ENCODE measurements at places on chromosomes 16 and 17.

DNA sequence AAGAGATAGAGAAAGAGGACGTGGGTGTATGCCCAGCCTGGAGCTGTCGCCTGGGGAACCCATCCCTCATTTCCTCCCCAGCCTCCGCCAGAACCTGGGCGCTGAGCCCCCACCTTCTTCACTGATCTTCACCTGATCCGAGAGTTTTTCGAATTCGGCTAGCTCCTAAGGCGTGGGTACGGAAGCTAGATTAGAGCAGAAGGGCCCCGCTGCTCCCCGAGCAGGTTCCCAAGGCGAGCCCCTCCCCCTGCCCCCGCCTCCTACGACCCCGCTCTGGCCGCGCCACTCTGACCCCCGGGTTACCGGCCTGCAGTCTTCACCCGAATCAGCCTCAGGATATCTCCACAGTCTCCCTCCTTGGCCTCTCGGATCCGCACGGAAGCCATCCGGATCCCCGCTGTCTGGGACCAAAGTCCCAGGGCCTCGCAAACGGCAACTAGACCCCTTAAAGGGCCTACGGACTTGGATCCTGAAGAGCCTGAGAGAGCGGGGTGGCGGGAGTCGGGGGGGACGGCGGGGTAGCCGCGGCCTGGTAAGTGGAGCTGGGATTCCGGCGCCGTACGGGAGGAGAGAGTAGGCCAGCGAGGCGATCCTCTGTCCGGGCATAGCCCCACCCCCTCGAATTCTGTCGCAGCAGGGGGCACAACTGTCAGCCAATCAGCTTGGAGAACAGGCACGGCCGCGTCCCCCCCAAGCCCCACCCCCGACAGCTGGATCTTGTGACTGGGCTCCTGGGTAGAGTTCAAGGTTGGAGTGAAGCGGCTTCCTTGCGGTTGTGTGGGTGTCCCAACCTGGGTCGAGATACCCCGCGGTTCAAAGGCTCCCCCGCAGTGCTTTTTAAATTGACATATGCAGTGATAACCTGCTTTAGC is at the start of gene SAT2:
Gene SAT2 (minus strand): TSS at position 572 of the 872 bp plus-strand sequence. CDS start 186 bp downstream, at position 386.
- peak; percentile 96 for DNase-seq

DNA sequence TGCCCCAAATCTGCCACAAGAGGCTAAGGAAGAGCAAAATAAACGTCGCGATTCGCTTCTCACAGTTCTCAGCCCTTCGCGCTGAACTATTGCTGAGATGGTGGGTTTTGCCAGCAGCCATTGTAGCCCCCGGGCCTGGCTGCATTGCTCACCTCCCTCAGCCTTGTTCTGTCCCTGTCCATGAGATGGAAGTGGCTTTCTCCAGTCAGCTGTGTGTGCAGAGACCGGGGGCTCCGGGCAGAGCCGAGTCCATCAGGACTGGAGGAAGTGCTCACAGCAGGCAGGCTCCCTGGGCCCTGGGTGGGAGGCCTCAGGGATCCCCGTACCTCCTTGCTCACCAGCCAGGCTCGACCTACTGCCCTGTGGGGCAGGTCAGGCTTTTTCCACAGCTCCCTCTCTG is 27.6 kb upstream of the CAPN15 start:
- no peak for DNase-seq

- no peak for DNase-seq
Measured at GRCh38 chr17:71287071-71287823, 833.6 kb upstream of the SOX9 start.

DNA sequence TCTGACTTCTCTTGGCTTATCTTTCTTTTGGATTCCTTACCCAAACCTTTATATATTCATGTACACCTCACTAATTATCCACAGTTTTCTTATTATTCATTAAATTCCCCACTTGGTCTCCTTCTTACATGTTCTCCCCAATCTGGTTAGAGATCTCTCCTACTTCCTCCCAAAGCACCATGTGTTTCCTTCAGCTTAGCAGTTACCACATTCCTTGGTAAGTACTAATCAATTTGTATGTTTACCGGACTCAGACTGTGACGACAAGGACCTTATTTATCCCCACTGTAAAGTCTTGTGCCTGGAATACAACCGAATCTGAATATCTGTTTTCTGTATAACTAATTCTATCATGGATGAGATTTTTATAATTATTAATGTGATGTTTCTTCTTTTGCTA is 389.5 kb downstream of the KCNJ2 start:
- DNase-seq = no peak

DNA sequence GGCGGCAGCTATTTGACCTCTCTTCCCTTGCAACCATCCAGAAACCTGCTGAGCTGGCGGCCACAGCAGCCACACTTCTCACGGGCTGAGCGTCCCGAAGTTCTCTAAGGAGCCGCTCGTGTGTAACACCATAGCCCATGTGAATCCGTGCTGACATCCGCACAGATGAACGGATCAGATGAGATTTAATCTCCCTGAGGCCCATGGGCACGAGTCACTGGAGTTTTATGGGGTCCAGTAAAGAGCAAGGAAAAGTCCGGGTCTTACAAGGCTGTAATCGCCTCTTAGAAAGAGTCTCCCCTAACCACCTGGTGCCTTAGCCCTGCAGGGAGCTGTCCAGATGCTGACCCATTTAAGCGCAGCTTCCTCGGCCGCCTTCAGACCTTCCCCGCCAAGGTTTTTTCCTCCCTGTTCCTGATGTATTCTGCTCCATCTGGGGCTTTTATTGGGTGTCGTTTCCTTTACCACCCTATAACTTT is 5.5 kb upstream of the CACNG5 start:
- DNase-seq = no peak

- no peak for DNase-seq
Measured at GRCh38 chr17:74687886-74688285, 24.8 kb downstream of the CD300LF start.

GRCh38 chr17:68196394-68197090 is 51.3 kb upstream of the AMZ2 start:
- DNase-seq = no peak

DNA sequence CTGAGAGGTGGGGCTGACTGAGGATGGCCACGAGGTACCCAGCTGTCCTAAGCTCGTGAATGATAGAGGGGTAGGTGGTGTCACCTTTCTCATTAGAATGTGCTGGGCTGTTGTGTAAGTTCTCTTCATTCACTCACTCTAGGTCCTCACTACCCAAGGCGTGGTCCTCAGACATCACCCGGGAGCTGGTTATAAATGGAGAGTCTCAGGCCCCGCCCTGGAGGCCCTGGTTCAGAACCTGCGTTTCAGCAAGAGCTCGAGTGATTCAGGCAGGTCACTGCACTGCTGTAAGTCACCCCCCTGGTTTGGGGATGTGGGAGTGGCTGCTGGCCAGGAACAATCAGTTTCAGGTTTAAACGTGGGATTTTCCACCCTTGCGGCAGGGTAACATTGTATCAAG is 139.8 kb downstream of the FOXL1 start:
- no peak for DNase-seq

- no peak for DNase-seq
Measured at GRCh38 chr17:49506282-49506681, 11.2 kb downstream of the NGFR start.

- no peak for DNase-seq
Measured at GRCh38 chr17:60819447-60820130, 141.9 kb downstream of the BCAS3 start.

DNA sequence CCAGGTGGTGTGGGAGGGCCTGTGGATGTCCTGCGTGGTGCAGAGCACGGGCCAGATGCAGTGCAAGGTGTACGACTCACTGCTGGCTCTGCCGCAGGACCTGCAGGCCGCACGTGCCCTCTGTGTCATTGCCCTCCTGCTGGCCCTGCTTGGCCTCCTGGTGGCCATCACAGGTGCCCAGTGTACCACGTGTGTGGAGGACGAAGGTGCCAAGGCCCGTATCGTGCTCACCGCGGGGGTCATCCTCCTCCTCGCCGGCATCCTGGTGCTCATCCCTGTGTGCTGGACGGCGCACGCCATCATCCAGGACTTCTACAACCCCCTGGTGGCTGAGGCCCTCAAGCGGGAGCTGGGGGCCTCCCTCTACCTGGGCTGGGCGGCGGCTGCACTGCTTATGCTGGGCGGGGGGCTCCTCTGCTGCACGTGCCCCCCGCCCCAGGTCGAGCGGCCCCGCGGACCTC is 798 bp downstream of the CLDN9 start:
- no peak for DNase-seq

DNA sequence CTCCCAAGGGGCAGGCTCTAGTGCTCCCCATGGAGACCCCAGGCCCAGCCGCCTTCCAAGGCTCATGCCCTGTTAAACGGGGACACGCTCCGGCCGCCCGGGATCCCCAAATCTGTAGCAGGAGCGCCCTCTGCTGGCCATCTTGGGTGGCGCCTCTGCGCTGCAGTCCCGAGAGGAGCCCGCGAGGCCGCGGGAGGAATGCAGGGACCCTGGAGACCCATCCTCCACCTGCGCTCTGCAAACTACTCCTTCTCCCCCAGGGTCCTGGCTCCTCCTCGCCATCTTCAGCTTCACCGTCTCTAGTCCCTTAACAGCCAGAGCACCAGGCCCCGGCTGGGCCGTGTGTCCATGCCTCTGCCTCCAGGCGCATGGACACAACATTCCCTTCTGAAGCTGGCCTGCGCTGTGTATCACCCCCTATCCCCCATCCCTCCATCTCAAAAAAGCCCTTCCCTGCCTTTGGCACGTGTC is 23.6 kb upstream of the KRT17 start:
- DNase-seq = peak; percentile 45

DNA sequence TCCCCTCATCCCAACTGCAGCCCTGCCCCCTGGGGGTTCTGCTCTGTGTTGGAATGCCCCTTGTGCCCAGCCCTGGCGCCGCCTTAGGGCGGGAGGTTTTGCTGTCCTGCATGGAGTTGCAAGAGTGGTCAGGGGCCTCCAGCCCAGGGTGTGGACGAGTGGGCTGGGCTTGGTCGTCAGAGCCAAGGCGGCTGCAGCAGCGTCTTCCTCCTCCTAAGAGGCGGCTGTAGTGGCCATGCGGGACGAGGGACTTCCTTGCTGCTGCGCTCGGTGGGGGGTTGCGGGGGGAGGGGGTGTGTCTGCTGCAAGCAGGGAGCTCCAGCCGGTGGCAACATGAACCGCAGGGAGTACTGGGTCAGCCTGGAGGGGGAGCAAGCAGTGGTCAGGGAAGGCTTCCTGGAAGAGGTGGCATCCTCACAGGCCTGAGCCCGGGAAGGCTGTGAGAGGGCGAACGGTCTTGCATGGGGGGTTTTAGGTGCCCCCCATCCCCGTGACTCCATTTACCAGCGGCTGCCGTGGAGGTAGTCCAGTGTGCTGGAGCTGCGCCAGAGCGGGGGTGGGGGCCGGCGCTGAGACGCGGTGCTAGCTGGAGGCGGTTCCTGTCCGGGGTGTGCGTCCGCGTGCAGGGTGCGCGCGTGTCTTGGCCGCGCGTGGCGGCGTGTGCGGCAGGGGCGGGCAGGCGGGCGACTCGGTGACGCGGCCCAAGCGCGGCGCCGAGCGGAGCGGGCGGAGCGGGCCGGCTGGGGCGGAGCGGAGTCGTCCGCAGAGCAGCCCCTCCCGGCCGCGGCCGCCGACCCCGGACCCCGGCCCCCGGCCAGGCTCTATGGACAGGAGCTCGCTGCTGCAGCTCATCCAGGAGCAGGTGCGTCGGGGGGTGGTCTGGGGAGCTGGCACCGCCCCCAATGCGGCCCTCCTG is at the start of gene RHBDL1:
Gene RHBDL1 (plus strand): TSS at position 704 of the 916 bp plus-strand sequence. CDS start 120 bp downstream, at position 824.
- no peak for DNase-seq

GRCh38 chr17:73340093-73340596 is 28.3 kb upstream of the CDC42EP4 start:
- DNase-seq = no peak

- no peak for DNase-seq
Measured at GRCh38 chr16:31713945-31714902, 159.4 kb upstream of the ZNF267 start.

DNA sequence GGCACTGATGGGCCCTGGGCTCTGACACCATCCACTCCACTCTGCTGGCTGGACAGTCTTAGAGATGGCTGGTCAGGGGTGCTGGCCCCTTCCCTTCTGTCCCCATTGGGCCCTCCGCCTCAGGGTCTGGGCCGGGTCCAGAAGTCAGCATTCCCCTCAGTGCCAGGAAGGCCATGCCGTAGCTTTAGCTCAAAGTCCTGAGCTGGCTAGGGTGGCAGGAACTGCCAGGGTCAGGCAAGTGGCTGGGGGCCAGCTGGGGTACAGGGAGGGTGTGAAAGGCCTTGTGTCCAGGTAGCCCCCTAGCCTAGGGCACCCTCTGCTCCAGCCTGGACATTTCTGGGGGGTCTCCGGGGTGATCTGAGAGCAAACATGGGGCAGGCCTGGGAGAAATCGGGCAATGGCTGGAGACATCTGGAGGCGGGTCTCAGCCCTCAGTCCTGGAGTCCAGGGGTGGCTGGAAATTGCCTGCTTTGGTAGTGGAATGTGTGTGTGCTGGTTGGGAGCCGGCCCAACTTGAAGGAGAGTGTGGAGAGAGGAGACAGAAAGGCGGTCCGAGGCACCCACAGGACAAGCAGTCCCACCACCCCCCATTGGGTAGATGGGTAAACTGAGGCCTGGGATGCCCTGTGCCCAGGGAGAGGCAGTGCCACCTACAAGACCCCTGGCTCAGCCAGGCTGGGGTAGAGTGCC is 32.5 kb downstream of the TPSG1 start:
- no peak for DNase-seq

DNA sequence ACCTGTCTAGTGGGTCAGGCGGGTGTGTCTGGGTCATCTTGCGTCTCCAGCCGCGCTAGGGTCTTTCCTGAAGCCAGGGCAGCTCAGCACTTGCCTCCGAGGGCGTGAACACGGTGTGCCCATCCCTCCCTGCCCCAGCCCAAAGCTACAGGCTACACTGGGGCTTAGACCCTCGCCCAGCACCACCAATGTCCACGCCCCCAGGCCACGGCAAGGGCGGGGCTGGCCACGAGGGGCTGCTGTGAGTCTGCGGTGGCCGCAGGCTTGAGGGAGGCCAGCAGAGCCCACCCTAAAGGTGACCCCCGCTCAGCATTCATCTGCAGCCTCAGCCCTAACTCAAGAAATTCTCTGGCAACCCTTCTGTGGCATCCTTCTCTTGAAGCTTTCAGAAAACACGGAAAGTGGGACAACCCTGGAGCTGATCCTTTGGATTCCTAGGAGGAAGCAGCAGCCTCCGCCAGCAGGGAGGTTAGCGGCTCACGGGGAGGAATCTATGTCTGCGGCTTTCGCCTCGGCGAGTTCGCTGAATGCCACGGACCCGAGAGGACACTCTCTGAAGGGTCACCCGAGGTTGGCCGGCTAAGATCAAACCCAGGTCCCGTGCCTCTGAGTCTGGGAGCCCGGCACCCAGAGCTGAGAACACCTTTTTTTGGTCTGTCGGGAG is 41.7 kb downstream of the TIMM22 start:
- no peak for DNase-seq

DNA sequence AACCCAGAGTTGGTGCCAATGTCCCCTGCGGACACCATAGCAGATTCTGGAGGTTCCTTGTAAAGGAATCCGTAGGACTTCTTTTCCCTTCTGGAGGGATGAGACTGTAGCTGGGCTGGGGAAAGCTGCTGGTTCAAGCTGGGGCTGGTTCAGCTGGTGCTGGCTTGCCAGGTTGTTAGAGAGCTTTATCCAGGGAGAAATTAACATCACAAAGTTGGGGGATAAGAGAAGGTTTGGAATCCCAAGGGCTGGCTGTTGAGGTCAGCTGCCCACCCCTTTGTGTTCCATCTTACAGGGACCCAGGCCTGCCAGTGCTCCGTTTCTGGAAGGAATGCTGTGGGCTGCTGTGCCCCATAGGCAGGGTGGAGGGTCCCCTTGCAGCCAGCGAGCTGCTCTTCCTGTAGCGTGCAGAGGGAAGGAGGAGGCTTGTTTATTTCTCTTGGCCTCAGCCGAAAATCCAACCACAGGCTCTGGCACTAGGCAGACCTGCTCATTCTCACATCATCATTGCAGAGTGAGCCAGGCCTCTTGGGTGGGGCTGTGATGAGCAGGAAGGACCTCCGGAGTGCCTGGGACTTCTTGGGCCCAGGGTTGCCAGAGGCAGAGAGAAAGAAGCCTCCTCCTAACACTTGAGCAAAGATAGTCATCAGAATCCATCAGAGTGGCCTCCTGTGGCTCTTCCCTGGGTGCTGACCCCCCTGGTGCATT is 251.1 kb downstream of the SEC14L1 start:
- no peak for DNase-seq

GRCh38 chr17:68694791-68695485 is 93.8 kb upstream of the FAM20A start:
- DNase-seq = no peak
